ENCODE measurements at places on chromosomes 12 and 14. TPM values are rescaled to one million over a fixed set of nuclear protein-coding genes. Genes with fewer than 3 reads are reported as not detected.

The TAS2R42 gene
- not detected for total RNA-seq

The STAB2 gene
- total RNA-seq, result not detected

DNA sequence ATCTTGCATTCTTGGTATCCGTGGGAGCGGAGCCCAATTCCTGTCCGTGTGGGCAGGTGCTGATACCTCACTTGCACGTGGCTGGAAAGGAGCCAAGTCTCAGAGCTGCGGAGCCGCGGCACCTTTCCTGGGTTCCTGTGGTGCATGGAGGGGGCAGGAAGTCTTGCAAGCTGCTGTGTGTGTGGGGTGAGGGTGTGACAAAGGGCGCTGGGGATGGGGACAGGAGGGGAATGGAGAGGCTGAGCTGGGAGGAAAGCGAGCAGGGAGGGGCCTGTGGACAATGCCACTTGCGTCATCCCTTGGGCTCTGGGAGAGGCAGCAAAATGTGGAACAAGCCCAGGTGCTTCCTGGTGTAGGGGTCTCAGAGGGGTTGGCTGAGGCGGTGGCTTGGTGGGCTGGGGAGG is 86.7 kb downstream of the CALM1 start:
- peaks cover 9% of the 10 kb centered on the region for H3K4me1 ChIP-seq
- H3K27ac ChIP-seq, result no peak overlapping the region
- peaks cover 23% of the 10 kb centered on the region for H3K27me3 ChIP-seq
- no peaks in the 10 kb centered on the region for H3K36me3 ChIP-seq
- DNase-seq, result no peak

The FLVCR2 gene
- 21.2 TPM for total RNA-seq

GRCh38 chr14:68366656-68367055 is 426.2 kb downstream of the ZFP36L1 start:
- H3K27me3 ChIP-seq, result no peaks in the 10 kb centered on the region
- DNase-seq, result no peak
- peaks cover 24% of the 10 kb centered on the region for H3K4me1 ChIP-seq
- no peaks in the 10 kb centered on the region for H3K36me3 ChIP-seq
- no peak overlapping the region for H3K4me3 ChIP-seq

DNA sequence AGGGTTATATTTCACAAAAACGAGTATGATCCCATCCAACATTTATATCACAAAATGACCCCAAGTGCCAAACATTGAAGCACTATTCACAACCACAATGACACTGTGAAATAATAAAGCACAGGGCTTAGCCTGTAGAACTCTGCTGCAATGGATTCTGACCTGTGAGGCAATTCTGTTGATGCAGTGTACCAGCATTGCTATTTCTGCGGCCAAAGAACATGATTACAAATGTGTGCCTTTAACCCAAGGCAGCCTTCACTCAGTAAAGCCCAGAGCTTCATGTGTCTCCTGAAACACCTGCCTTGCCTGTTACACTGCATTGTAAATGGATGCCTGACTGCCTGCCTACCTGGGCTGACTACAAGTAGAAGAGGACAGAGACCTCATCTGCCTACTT is 158.0 kb downstream of the PPM1H start:
- no peak overlapping the region for H3K4me3 ChIP-seq
- H3K27me3 ChIP-seq, result no peaks in the 10 kb centered on the region
- H3K4me1 ChIP-seq, result peaks cover 2% of the 10 kb centered on the region

The SERPINA6 gene
- total RNA-seq, result not detected

The POU6F1 gene
- total RNA-seq, result 3.6 TPM

The TEAD4 gene
- not detected for total RNA-seq

The PRB2 gene
- not detected for total RNA-seq

DNA sequence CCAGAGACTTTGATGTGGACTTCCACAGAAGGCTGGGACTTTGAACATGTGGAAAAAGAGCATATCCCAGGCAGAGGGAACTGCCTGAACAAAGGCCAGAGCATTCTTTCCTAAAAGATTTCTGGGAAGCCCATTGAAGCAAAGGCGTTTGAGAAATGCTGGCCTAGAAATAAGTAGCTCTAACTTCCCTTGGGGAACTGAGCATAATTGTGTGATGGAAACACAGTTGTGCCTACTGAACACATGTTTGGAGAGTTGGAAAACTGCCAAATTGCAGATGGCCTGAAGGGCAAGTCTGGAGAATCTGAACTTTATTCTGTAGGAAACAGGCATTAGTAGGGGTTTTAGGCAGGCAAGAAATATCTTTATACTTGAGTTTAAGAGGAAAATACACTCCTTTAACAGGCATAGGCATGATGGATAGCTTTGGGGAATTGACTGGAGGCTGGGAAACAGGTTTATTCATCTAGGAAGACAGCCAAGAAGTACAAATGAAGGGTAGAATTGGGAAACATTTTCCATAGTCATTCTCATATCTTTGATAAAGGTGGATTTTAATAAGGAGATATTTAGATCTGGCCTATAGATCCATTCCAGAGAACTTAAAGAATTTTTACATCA is 134.1 kb downstream of the TPH2 start:
- no peak overlapping the region for H3K4me3 ChIP-seq
- no peaks in the 10 kb centered on the region for H3K27me3 ChIP-seq
- H3K36me3 ChIP-seq, result no peaks in the 10 kb centered on the region
- H3K27ac ChIP-seq, result no peak overlapping the region

GRCh38 chr12:54622463-54623183 is 12.1 kb downstream of the LACRT start:
- no peak overlapping the region for H3K4me3 ChIP-seq
- no peaks in the 10 kb centered on the region for H3K4me1 ChIP-seq
- H3K36me3 ChIP-seq, result peaks cover 4% of the 10 kb centered on the region
- peaks cover 70% of the 10 kb centered on the region for H3K27me3 ChIP-seq

DNA sequence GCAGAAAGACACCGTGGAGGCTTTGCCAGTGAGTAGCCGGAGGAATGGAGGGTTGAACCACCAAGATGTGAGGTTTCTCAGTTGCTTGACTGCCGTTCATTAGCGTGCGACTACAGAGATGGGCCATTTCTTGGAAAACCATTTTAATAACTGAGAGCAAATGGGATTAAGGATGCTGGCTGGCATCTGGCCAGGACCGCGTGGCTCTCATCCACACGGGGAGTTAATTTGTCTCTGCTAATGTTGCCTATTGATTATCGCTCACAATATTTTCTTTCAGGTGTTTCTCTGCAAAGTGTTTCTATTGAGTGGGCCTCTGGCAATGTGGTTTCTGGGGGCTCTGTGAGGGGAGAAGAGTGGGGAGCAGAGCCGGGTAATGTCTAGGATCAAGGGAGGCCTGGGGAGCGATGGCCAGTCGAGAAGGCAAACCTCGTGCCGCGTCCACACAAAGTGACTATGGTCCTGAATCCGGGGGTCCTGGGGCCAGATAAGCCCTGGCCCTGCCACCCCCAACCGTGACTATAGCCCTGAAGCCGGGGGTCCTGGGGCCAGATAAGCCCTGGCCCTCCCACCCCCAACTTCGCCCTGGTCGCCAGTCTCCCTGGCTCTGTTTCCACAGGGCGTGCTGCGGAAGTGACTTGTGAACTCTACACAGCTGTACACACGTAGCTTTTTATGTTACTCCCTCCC is 110.6 kb downstream of the PRMT8 start:
- H3K4me1 ChIP-seq, result peaks cover 5% of the 10 kb centered on the region
- no peaks in the 10 kb centered on the region for H3K36me3 ChIP-seq
- H3K27me3 ChIP-seq, result peaks cover 2% of the 10 kb centered on the region
- DNase-seq, result peak; percentile 39
- H3K27ac ChIP-seq, result no peak overlapping the region

DNA sequence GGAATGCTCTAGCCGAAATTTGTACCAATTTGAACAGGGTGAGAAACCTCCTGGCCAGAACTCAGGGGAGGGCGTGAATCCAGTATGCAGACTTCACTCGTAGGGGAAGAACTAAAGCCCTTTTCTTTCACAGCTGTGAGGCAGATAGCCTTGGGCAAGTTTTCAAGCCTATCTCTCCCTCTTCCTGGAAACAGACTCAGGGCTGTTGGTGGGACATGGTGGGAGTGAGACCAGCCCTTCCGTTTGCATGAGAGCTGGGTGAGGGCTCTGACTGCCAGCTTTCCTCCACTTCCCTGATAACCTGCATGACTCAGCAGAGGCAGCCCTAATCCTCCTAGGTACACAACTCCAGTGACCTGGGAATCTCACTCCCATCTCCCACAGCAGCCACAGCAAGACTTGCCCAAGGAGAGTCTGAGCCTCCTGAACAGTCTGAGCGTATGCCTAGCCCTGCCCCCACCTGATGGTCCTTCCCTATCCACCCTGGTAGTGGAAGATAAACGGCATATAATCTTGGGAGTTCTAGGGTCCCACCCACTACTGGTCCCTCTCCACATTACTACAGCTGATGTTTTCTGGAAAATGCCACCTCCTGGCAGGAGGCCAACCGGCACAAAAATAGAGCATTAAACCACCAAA is 170.1 kb upstream of the AMIGO2 start:
- H3K4me1 ChIP-seq, result no peaks in the 10 kb centered on the region
- H3K27me3 ChIP-seq, result no peaks in the 10 kb centered on the region
- no peak for DNase-seq
- no peak overlapping the region for H3K4me3 ChIP-seq
- peaks cover 28% of the 10 kb centered on the region for H3K36me3 ChIP-seq
- no peak overlapping the region for H3K27ac ChIP-seq

The ARHGAP9 gene
- total RNA-seq, result 154 TPM

GRCh38 chr14:49853158-49853477 is 530 bp upstream of the NEMF start:
- no peaks in the 10 kb centered on the region for H3K27me3 ChIP-seq
- H3K36me3 ChIP-seq, result peaks cover 13% of the 10 kb centered on the region
- DNase-seq, result no peak
- peaks cover 35% of the 10 kb centered on the region for H3K4me1 ChIP-seq
- H3K4me3 ChIP-seq, result peak overlapping the region; percentile 92
- H3K27ac ChIP-seq, result peak overlapping the region; percentile 89

DNA sequence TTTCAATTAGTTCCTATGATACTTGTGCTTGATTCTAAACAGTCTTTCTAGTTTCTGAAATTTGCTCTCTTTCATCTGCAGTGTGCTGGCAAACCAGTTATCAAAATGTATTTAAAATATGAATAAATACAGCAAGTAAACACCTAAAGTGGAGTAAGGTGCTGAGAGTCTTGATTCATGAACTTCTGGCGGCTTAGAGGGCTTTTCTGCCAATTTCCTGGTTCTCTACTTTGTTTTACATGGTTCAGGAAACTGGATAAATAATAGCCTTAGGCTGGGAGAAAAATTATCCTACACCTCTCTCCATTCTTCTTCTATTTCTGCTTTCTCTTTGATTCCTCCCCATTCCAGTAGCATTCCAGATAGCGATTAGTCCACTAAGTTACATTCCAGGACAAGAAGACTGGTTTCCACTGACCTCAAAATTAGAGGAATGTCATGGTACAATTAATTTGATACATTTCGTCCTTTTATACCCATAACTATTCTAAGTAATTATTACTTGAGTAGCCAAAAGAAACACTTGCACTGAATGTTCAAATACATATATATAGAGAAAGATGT is 14.9 kb downstream of the ATP2B1 start:
- no peak overlapping the region for H3K27ac ChIP-seq
- no peaks in the 10 kb centered on the region for H3K36me3 ChIP-seq
- H3K4me3 ChIP-seq, result no peak overlapping the region
- H3K4me1 ChIP-seq, result peaks cover 48% of the 10 kb centered on the region

DNA sequence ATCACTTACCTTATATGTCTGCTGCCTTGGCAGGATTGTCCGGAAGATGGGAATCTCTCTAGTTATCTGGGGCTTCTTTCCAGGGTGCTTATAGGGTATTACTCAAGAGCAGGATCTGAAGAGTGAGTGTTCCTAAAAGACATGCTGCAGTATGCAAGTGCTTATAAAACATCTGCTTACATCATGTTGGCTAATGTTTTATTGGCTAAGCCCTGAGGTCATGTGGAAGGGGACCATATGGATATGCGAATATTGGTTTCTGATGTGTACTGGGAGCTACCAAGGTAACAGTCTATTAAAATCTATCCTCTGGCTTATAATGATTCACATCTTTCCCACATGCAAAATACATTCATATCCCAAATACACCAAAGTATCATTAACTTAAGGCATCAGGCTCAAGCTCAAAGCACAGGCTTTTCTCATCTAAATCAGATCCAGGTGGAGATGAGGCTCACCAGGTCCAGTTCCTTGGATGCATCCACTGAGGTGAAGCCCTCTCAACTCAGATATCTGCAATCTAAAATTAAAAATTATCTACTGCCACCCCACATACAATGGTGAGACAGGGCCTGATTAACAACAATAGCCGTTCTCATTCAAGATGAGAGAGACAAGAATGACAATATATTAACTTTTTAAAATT is 29.8 kb downstream of the LRRIQ1 start:
- no peaks in the 10 kb centered on the region for H3K27me3 ChIP-seq
- H3K36me3 ChIP-seq, result no peaks in the 10 kb centered on the region
- no peak overlapping the region for H3K27ac ChIP-seq
- no peaks in the 10 kb centered on the region for H3K4me1 ChIP-seq
- DNase-seq, result no peak
- no peak overlapping the region for H3K4me3 ChIP-seq

DNA sequence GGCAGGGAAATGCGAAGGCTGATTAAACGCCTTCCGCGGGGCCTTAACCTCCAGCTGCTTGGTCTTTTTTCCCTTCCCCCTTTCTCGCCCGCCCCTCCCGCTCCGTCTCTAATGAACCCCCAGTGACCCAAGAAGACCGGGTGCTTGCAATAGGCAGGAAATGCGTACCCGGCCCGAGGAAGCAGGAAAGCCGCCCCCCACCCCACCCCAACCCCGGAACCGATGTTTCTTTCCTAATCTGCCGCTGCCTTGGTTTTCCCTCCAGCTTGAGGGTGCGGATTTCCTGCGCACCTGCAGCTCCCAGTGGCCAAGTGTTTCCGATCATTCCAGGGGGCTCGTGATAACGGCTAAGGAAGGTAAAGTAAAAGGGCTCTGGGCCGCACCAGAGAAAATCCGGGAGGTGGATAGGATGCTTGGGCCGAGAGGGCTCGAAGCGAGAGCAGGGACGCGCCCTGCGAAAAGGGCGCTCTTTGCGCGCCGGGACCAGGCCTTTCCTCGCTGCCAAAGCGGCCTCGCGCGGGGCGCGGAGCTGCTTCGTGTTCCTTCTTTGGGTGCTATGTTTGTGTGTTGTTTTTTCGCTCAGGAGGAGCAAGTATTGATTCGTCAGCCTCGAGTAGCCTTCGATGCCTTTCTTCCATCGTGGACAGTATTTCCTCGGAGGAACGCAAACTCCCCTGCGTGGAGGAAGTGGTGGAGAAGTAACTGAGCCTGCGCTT is 983 bp downstream of the MYF6 start:
- H3K36me3 ChIP-seq, result peaks cover 2% of the 10 kb centered on the region
- no peak overlapping the region for H3K27ac ChIP-seq
- no peaks in the 10 kb centered on the region for H3K4me1 ChIP-seq
- H3K4me3 ChIP-seq, result no peak overlapping the region
- peaks cover 18% of the 10 kb centered on the region for H3K27me3 ChIP-seq

DNA sequence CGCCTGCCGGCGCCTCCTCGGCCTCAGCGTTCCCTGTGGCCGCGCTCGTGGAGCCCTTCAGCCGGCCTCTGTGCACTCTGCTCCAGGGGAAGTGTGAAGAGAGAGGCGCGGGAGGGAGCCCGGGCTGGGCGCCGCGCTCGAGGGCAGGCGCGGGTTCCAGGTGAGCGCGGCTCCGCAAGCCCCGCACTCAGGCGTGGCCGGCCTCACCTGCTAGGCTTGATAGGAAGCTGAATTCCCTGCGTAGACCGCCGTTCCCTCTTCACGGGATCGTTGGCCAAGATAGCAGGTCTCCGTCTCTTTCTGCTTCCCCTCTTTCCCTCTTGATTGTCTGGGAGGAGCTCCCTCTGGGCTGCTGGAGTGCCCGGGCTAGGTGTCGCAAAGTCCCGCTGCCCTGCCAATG is 89.7 kb downstream of the ASCL4 start:
- H3K36me3 ChIP-seq, result no peaks in the 10 kb centered on the region
- no peak overlapping the region for H3K27ac ChIP-seq
- H3K4me1 ChIP-seq, result no peaks in the 10 kb centered on the region
- DNase-seq, result no peak
- no peak overlapping the region for H3K4me3 ChIP-seq

All from natural killer cell treated with Interleukin-12 subunit alpha and Interleukin-12 subunit beta and Interleukin-15 and Interleukin-18, amount 100 ng/mL, for 72 hours (primary cell).